HepG2 (cell line): ENCODE measurements at places on chromosomes 16 and 17. TPM values are rescaled to one million over a fixed set of nuclear protein-coding genes. Genes with fewer than 3 reads are reported as not detected.
A peak's percentile ranks its signal among the peaks of the same experiment; 100 is the strongest.

The C16orf95 gene
- total RNA-seq: 7.2 and 8.6 TPM in 2 replicates

The RASL10B gene
- 11.0 TPM in 2 replicates for total RNA-seq

The ADAMTS18 gene
- total RNA-seq: not detected in 2 replicates

The NUPR1 gene
- total RNA-seq: 18.0 and 23.9 TPM in 2 replicates

The C17orf50 gene
- total RNA-seq: not detected in 2 replicates

The CD68 gene
- total RNA-seq: 4.1 and 10.3 TPM in 2 replicates

DNA sequence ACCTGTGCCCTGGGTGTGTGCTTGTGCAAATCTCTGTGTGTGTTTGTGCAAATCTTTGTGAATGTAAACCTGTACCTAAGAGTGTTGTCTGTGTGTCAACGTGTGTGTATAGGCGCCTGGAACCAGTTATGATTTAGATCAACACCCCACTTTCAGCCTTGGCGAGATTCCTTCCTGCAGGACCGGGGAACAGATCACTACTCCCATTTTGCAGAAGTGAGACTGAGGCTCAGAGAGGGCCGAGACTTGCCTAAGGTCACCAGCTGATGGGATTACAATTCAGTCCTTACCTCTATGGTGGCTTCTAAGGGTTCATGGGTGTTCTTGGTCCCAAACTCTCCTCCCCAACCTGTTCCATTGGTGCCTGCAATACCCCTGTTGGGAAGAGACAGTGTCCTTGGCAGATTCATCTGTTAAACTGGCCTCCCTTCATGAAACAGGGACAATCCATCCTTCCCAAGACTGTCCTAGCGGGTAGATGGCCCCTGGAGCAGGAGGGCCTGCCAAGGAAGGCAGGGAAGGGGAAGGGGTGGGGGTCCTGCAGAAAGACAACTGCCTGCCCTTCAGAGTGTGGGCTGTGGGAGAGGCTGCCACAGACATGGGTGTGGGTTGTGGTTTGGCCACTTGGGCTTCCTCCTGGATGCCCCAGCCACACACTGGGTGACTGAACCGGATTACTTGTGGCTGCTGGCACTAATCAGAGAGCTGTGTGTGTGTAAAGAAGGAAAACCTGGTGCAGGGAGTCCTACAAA is 6.9 kb upstream of the MAPK7 start:
- no peak overlapping the region for H3K27ac ChIP-seq
- peaks cover 45% of the 10 kb centered on the region for H3K4me1 ChIP-seq
- no peak overlapping the region for H3K4me3 ChIP-seq
- H3K27me3 ChIP-seq: no peaks in the 10 kb centered on the region
- no peak for DNase-seq

DNA sequence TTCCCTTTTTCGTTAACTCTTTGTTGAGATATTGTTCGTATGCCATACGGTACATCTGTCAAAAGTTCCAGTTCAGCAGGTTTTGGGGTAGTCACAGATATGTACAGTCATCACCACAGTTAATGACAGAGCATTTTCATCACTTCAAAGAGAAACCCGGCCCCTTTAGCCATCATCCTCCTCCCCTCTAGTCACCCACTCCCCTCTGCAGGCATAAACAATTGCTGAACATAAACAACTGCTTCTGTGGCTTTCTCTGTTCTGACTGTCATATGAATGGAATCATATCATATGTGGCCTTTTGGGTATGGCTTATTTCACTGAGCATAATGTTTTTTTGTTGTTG is 59.3 kb downstream of the RNF213 start:
- no peak for DNase-seq
- H3K27me3 ChIP-seq: no peaks in the 10 kb centered on the region
- no peak overlapping the region for H3K27ac ChIP-seq

DNA sequence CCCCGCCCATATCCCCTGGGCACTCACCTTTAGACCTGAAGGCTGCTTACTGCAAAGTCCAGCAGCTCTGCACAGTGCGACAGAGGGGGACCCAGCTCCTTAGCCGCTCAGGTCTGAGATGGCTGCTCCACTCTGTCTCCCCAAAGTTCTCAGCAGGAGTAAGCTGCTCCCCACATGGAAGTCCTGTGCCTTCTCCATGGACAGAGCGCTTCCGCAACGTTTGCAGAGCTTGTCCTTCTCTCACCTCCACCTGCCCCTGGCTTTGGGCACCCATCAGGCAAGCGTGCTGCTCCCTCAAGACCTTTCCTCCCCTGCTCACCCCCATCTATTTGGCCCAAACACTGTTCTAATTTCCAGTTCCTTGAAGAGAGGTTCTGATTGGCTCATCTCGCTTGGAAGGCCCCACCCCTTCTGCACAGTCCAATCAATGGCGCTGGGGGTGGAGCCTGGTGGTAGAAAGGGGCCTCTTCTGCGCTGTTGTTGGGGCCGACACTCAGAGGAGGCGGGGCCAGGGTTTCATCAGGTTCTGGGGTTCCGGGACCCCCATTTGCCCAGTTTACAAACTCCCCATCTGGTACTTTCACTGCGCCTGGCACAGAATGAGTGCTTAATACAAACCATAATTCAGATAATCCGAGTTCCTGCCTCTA is 137.2 kb downstream of the CYLD start:
- peaks cover 2% of the 10 kb centered on the region; the same call in 1 of the 2 replicates for H3K27me3 ChIP-seq
- no peak overlapping the region for H3K4me3 ChIP-seq
- DNase-seq: no peak
- no peaks in the 10 kb centered on the region for H3K4me1 ChIP-seq
- H3K36me3 ChIP-seq: no peaks in the 10 kb centered on the region
- H3K27ac ChIP-seq: no peak overlapping the region

GRCh38 chr17:78573955-78574354 is 3.2 kb downstream of the DNAH17 start:
- no peaks in the 10 kb centered on the region for H3K36me3 ChIP-seq
- no peaks in the 10 kb centered on the region for H3K27me3 ChIP-seq
- H3K4me3 ChIP-seq: no peak overlapping the region
- no peak overlapping the region for H3K27ac ChIP-seq
- H3K4me1 ChIP-seq: peaks cover 6% of the 10 kb centered on the region; the same call in 1 of the 2 replicates

GRCh38 chr17:58577696-58578095 is 63.3 kb upstream of the MTMR4 start:
- H3K27me3 ChIP-seq: no peaks in the 10 kb centered on the region
- peak; percentile 52 for DNase-seq
- H3K4me3 ChIP-seq: no peak overlapping the region
- peaks cover 39% of the 10 kb centered on the region for H3K4me1 ChIP-seq
- no peak overlapping the region for H3K27ac ChIP-seq
- H3K36me3 ChIP-seq: no peaks in the 10 kb centered on the region

DNA sequence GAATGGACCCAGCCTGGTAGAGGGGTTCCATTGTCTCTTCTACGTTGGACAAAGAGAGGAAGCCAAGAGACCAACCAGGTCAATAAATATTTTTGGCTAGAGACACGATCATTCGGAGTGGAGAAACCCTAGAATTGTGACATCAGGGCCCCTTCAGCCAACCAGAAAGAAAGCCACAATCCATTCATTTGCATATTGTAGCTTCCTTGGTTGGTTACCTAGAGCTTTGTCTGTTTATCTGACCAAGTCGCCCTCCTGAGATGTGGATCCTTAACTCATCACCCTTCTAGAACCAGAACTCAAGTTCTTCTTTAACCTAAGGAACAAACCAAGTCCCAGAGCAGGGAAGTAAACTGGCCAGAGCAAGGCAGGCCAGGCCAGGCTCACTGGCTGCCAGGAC is at the start of gene CCDC182:
Gene CCDC182, minus strand, starts transcription at position 58 of the 400 bp plus-strand sequence. Its CDS starts 27 bp downstream, at position 31.
- no peak within 1 kb of the TSS for H3K27ac ChIP-seq
- no peaks in the 10 kb centered on the region for H3K36me3 ChIP-seq
- no peak for DNase-seq
- peaks cover 4% of the 10 kb centered on the region for H3K4me1 ChIP-seq
- no peak within 1 kb of the TSS for H3K4me3 ChIP-seq

DNA sequence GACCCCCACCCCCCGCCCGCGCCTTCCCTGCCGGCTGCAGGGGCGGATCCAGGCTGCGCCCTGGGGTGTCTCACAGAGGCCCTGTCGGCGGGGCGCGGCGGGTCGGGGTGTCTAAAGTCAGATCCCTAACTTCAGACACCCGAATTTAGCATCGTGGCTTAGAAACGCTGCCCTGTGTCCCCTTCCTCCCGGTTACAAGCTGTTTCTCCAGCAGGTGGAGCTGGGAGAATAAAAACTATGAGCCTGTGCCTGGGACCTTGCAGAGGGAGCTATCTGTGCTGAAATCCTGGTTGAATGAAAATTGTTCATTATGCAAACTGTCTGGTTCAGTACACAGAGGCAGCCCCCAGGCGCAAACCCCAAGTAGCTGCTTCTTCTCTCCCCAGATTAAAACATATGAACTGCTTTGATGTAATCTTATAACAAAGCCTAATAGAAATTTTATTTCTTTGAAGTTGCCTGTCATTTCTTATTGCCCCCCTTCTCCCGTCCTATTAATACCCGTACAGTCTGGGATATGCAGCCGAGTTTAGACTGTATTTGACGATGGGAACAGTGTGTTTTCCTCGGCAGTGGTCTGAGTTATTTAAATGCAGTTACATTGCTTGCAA is 79.0 kb downstream of the RPA1 start:
- H3K27me3 ChIP-seq: peaks cover 1% of the 10 kb centered on the region; the same call in 1 of the 2 replicates
- no peak overlapping the region for H3K4me3 ChIP-seq
- DNase-seq: peak; percentile 72
- peaks cover 42% of the 10 kb centered on the region for H3K4me1 ChIP-seq
- H3K36me3 ChIP-seq: no peaks in the 10 kb centered on the region

DNA sequence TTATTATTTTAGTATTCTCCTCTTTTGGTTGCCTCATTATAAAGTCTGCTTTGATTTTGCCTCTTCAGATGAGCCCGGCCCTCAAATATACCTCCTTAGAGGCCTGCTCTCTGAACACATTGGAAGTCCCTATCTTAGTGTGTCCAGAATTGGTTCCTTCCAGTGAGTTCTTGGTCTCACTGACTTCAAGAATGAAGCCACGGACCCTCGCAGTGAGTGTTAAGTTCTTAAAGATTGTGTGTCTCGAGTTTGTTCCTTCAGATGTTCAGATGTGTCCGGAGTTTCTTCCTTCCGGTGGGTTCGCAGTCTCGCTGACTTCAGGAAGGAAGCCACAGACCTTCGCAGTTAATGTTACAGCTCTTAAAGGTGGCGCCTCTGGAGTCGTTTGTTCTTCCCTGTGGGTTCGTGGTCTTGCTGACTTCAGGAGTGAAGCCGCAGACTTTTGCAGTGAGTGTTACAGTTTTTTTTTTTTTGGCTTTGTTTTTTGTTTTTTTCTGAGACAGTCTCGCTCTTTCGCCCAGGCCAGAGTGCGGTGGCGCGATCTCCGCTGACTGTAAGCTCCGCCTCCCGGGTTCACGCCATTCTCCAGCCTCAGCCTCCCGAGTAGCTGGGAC is 45.8 kb upstream of the NOS2 start:
- H3K27ac ChIP-seq: no peak overlapping the region
- no peak for DNase-seq
- H3K27me3 ChIP-seq: no peaks in the 10 kb centered on the region
- H3K4me3 ChIP-seq: no peak overlapping the region
- peaks cover 14% of the 10 kb centered on the region for H3K4me1 ChIP-seq
- H3K36me3 ChIP-seq: no peaks in the 10 kb centered on the region

DNA sequence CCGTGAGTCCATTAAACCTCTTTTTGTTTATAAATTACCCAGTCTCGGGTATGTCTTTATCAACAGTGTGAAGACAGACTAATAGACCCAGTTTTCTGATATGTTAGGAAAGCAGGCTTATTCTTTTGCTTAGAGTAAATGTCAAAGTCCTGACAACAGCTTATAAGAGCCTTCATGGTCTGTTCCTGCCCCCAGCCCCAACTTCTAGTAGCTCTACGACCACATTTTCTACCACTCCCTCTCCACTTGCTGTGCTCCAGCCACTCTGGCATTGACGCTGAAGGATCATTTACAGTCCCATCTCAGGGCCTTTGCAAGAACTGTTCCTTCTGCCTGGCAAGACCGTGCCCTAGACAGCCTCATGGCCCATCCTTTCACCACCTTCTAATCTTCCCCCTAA is 104.6 kb upstream of the GPR139 start:
- H3K36me3 ChIP-seq: no peaks in the 10 kb centered on the region
- no peaks in the 10 kb centered on the region for H3K4me1 ChIP-seq
- peaks cover 22% of the 10 kb centered on the region for H3K27me3 ChIP-seq
- no peak for DNase-seq

GRCh38 chr16:87945351-87946042 is 5.7 kb upstream of the BANP start:
- no peak overlapping the region for H3K4me3 ChIP-seq
- no peak for DNase-seq
- H3K27me3 ChIP-seq: no peaks in the 10 kb centered on the region
- H3K27ac ChIP-seq: no peak overlapping the region
- H3K4me1 ChIP-seq: peaks cover 68% of the 10 kb centered on the region
- no peaks in the 10 kb centered on the region for H3K36me3 ChIP-seq

DNA sequence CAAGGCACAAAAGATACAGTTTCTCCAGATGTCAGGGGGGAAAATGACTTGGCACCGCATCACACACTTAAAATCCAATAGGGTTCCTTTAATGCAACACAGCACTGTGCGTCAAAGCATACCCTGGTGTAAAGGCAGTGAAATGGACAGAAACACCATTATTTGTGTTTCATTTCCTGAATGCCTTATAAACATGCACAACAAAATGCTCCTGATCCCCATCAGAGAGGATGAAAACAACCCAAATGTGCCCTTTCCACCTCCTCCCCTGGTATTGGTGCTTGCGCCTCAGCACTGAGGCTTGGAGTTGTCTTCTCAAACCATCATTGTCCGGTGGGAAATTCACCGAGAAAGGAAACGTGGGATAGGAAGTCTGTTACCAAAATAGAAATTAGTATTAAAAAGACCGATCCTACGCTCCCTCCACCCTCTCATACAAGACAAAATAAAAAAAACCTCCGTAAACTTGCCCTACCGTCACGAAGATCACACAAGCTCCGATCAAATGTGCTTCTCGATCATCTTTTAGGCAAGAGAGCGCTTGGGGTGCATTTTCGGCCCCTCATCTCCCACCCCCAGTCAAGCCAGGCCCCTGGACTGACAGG is 722 bp downstream of the CDC27 start:
- H3K27ac ChIP-seq: peak overlapping the region; percentile 90
- H3K4me1 ChIP-seq: peaks cover 66% of the 10 kb centered on the region
- H3K27me3 ChIP-seq: peaks cover 4% of the 10 kb centered on the region; the same call in 1 of the 3 replicates

- DNase-seq: no peak
- no peak overlapping the region for H3K27ac ChIP-seq
- no peaks in the 10 kb centered on the region for H3K27me3 ChIP-seq
- no peaks in the 10 kb centered on the region for H3K36me3 ChIP-seq
- no peaks in the 10 kb centered on the region for H3K4me1 ChIP-seq
These were observed 123.0 kb upstream of the RBFOX1 start for GRCh38 chr16:7209598-7209997.
